Germinal center (tissue), 1 donor: ENCODE measurements at places on chromosomes 1 and 21.

DNA sequence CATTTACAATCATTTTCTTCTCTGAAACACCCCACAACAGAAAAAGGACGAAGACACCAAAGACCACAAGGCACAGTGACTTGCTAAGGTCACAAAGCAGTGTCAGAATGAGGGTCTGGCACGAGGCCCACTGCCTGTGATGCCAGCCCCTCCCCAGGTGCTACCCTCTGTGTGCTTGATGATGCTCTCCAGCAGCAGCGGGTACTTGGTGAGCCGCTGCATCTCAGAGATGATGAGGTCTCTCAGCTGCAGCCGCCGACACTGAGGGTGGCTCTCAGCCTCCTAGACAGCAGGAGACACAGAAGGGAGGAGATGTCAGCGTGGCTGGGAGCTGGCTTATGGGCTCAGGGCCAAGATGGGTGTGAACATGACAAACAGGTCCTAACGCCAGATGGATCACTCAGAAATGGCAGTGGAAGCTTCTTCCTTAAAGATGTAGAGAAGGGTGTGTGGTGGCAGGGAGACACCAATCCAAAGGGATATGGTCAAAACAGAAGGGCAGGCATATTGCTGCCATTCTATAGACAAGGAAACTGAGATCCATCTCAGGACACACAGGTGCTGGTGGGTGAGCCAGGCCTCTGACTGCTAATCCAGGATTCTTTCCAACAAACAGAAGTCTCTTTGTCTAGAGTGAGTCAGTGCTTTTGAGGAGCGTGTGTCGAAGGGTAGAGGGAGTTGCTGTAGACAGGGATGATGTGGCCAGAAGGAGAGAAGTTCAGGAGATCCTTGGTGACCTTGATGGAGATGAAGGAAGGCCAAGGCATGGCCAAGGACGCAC is 25.6 kb downstream of the LRRC71 start:
- DNase-seq: no peak

- DNase-seq: no peak
Observed at GRCh38 chr1:148354284-148354912, 128.7 kb downstream of the PPIAL4G start.

DNA sequence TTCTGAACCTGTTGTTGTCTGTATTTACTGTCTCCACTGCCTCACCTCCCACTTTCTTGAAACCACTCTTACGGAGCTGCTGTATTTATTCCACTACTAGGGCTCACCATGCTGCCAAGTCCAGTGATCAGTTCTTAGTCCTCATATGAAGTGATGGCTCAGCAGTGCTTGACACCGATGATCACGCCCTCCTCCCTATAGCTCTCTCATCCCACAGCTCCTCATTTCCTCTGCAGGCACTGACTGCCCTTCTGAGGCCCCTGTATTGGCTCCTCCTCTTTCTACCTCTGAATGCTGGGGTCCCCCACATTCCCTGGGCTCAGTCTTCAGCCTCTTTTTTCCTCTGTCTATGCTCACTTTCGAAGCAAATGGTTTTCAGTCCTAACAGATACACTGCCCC is 3.4 kb downstream of the CLCA1 start:
- DNase-seq: no peak

DNA sequence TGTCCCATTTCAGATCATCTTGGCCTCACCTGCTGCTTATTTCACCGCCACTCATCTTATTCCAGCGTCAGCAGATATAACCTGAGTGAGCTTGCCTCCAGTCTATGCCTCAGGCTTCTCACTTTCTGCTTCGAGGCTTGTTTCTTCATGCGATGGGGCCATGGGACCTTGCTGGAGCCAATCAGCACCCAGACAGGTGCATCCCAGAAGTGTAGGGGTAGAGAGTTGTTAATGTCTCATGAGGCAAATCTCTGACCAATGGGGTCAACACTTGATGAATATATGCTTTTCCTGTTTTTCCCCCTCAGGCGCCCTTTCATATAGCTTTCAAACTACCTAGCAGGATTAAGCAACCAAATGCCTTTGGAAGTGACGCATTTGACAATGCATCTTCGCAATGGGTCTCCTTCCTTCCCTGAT is 935 bp upstream of the YIPF1 start:
- no peak for DNase-seq

GRCh38 chr1:27602462-27603308 is 1.3 kb downstream of the AHDC1 start:
- peak; percentile 70 for DNase-seq

GRCh38 chr1:29364101-29364678 is 127.9 kb downstream of the PTPRU start:
- DNase-seq: no peak
